Stimulated activated CD4-positive, alpha-beta T cell treated with anti-CD3 and anti-CD28 coated beads, Interleukin-1b, Interleukin-23, amount 100 ng/mL, for 4 hours (primary cell): ENCODE measurements at places on chromosomes 6 and 20.

- DNase-seq: no peak
These were observed 96.3 kb downstream of the PRDM1 start for GRCh38 chr6:106182455-106182854.

DNA sequence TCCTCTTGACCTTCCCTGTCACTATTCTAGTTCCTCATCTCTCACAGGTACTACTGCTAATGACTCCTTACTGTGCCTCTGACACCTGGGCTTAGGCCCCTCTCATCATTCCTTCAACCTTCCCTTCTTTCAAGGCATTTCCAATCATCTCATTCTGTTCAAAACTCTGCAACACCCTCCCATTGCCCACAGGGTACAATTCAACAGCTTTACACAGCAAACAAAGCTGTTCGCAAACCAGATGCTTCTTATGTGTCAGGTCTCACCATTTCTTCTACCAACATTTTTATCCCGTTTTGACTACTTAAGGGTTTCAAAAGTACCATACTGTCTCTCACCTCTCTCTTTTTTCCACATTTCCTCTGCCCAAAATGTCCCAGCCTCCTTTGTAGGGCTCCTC lies 84.4 kb upstream of the ID4 start:
- DNase-seq: no peak

GRCh38 chr6:56730663-56731529 lies 88.2 kb upstream of the DST start:
- DNase-seq: no peak

DNA sequence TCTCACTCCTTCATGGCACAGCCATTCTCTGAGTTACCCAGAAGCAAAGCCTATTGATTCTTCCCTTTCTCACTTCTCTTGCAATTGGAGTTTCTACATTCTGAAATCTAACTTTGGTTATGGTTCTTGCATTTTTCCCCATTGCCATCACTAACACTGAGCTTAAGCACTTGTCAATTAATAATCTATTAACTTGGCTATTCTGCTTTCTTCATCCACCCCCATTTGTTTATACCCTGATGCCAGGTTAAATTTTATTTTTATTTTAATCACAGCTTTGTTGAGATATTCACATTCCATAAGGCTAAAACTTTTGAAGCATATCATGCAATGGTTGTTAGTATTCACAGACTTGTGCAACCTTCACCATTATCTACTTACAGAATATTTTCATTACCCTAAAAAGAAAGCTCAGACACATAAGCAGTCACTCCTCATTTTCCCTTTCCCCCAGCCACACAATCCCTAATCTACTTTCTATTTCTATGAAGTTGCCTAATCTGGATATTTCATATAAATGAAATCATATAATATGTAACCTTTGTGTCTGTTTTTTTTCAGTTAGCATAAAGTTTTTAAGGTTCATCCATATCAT lies 222.3 kb downstream of the UBE3D start:
- no peak for DNase-seq

DNA sequence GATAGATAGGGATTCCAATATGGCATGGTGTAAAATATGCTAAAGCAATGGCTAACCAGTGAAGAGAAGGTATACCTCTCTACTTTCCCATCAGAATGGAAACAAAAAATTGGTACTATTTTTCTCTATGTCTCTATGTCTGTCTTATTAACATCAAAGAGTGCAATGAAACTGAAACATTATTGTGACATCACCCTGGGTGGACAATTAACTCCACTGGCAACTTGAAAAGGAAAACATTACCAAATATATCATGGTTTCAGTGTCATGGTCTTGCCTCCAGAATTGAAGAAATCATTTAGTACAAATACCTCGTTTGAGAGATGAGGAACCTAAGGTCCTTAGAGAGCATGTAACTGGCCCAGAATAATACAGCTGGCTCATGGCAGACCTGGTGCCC lies 1132.5 kb upstream of the MAP3K7 start:
- no peak for DNase-seq

GRCh38 chr20:61112515-61112914 lies 139.5 kb upstream of the CDH4 start:
- no peak for DNase-seq

- DNase-seq: no peak
These were observed 8.0 kb downstream of the LAMA5 start for GRCh38 chr20:62359043-62359490.

- DNase-seq: no peak
These were observed 1.4 kb downstream of the MDGA1 start for GRCh38 chr6:37696220-37696840.

- DNase-seq: no peak
These were observed 524.8 kb upstream of the ID4 start for GRCh38 chr6:19312241-19312978.

GRCh38 chr6:25606151-25606550 lies 45.9 kb upstream of the SCGN start:
- no peak for DNase-seq

DNA sequence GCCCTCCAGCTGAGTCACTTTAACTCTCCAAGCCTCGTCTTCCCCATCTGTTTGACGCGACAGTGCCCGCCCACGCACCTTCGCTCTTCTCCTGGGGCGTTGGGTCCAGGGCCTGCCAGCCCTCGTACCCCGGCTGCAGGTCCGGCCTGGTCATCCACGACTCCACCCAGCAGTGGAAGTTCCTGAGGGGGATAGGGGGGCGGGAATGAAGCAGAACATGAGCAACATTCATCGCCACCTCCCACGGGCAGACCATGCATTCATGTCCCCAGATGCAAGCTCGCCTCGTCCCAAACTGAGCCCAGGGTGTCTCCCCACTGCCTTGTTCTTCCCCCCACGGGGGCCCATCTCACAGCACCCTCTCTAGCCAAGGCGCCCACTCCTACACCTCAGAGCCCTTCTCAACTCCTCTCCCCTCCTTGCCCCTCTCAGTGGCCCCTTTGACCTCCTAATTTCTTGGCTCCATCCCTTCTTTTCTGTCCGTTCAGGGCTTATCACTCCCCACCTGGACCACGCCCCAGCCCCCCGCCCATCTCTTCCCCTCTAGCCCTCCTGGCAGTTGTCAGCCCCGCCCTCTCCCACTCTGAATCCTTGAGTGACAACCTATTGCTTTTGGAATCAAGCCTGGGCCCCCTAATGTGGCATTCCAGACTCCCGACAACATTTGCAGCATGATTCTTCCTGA lies 23.7 kb downstream of the TGM2 start:
- no peak for DNase-seq

- no peak for DNase-seq
These were observed 693 bp downstream of the FAM50B start for GRCh38 chr6:3849681-3850450.

DNA sequence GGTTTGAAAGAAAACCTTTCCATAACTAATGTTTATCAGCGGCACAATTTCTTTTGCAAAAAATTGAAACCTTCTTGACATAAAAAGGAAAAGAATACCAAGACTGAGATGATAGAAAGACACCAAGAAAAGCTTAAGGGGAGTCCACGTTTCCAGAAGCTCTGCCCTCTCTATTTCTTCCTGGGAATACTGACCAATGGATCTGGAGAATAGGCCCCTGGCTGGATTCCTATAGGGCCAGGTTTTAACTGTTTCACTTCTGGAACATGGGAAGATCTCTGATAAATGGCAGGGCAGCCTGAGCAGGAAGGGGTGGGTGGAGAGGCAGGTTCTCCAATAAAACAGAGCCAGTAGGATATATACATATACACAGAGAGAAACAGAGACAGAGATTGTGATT lies 413.4 kb upstream of the JARID2 start:
- DNase-seq: no peak

GRCh38 chr20:11324990-11325389 lies 592.7 kb upstream of the BTBD3 start:
- DNase-seq: no peak

DNA sequence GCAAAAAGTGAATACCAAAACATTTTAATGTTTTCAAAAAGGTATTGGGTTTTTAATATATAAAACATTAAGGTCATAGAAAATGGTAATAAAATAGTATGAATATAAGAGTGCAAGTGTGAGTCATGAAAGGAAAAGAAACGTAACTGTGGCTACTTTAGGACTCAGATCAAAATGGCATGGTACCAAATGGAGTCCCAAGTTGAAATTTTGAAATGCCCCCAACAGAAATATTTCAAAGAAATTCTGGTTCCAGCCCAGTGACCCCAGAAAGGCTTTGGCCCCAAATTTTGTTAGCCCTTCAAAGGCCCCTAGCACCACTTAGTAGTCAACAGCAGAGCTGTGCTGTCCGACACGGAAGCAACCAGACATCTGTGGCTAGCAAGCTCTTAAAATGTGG lies 6.0 kb downstream of the COL12A1 start:
- DNase-seq: no peak

DNA sequence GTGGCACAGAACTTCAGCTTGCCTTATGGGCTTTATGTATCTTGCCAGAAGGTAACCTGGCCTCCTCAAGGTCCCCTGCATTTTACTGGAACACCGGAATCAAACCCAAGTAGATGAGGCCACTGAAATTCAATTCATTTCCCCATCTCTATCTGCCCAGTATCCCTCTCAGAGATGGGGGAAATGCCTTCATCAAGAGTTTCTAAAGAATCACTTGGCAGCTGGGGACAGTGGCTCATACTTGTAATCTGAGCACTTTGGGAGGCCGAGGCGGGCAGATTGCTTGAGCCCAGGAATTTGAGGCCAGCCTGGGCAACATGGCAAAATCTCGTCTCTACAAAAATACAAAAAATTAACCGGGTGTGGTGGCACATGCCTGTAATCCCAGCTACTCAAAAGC lies 12.9 kb downstream of the MDGA1 start:
- DNase-seq: no peak

- no peak for DNase-seq
These were observed 104.9 kb downstream of the PLEKHG1 start for GRCh38 chr6:150704447-150705192.

GRCh38 chr6:71171497-71172070 lies 117.0 kb upstream of the OGFRL1 start:
- DNase-seq: no peak

DNA sequence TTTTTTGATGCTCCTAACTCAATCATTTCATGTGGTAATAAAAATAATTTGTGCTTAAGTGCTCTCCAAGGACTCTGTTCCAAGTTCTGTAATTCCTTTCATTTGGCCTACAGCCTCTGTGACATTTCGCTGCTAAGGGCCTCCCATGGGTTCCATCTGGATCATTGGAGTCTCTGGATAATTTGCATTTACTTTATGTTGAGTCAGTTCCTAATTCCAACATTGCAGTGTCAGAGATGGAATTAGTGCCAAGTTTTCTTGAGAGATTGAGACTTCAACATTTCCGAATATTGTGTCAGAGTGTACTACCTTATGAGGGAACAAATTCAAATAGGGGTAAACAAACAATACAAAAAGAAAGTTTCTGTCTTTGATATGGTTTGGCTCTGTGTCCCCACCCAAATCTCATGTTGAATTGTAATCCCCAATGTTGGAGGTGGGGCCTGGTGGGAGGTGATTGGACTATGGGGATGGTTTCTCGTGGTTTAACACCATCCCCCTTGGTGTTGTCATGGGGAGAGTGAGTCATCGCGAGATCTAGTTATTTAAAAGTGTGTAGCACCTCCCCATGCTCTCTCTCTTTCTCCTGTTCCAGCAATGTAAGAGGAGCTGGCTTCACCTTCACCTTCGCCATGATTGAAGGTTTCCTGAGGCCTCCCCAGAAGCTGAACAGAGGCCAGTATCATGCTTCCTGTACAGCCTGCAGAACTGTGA lies 244.1 kb upstream of the TBX18 start:
- no peak for DNase-seq

DNA sequence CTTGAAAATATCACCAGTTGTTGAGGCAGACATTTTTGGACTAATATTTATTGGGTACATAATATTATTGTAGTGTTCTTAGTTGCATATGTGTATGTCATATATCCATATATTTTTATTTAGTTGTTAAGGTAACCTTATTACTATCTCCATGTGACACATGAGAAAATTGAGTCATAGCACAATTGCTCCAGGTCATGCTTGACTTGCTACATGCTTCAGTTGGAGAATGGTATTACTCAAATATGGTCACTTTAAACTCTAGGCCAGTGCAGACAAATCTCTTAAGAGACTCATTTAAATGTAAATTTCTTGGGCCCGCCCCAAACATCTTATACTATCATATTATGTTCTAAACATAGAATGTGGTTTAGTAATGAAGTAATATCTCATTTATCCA lies 246.1 kb downstream of the RIMS1 start:
- DNase-seq: no peak

DNA sequence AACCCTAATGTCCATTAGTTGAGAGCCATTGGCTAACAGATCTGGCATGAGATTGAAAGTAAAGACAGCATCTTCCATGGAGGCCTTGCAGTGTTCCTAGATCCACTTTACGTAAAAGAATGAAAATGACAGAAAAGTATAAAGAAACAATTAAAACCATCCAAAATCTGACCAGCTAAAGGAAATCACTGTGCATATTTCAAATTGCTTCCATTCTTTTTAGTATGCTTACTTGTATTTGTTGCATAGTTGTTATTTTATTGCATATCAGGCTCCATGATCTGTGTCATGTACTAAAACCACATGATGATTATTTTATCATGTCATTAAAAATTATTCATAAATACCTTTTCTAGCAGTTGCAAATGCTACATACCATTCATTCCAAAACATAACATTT lies 67.9 kb downstream of the GCLC start:
- no peak for DNase-seq

DNA sequence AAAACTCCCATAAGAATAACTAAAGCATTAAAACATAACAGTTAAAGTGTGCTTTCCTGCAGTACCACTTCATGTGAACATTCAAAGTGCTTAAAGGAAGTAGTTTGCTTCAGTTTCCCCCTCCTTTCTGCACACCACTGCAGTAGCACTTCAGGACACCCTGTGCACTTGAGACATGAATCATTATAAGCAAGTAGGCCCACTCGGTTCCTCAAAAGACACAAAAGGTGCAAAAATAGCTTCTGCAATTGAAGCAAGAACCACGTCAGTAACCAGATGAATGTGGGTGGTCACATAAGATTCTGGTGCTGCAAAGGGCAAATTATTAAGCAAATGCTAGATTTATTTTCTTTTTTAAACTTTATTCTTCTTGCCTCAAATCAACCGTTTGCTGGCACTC lies 160.6 kb downstream of the HIVEP2 start:
- DNase-seq: no peak

GRCh38 chr20:60008130-60008808 lies 50.0 kb downstream of the CDH26 start:
- no peak for DNase-seq

- DNase-seq: no peak
These were observed 14.5 kb downstream of the PERP start for GRCh38 chr6:138092686-138093085.
